ENCODE measurements at places on chromosomes 1 and 21. TPM values are rescaled to one million over a fixed set of nuclear protein-coding genes. Genes with fewer than 3 reads are reported as not detected.

- H3K4me1 ChIP-seq = no peaks in the 10 kb centered on the region
- no peak for DNase-seq
- no peaks in the 10 kb centered on the region for H3K27me3 ChIP-seq
- H3K27ac ChIP-seq = no peak overlapping the region
- H3K36me3 ChIP-seq = no peaks in the 10 kb centered on the region
Measured at GRCh38 chr1:220420726-220421125, 107.2 kb upstream of the MARK1 start.

Gene ACADM
- 32.7 TPM for polyA plus RNA-seq

- H3K27me3 ChIP-seq = no peaks in the 10 kb centered on the region
- DNase-seq = no peak
- no peak overlapping the region for H3K4me3 ChIP-seq
- no peaks in the 10 kb centered on the region for H3K36me3 ChIP-seq
- H3K4me1 ChIP-seq = no peaks in the 10 kb centered on the region
- no peak overlapping the region for H3K27ac ChIP-seq
Measured at GRCh38 chr1:220708936-220709801, 19.0 kb downstream of the C1orf115 start.

GRCh38 chr1:57162607-57163261 lies 196.9 kb upstream of the C8B start:
- no peak overlapping the region for H3K4me3 ChIP-seq
- H3K27ac ChIP-seq = no peak overlapping the region
- peak; percentile 45 for DNase-seq
- peaks cover 41% of the 10 kb centered on the region for H3K4me1 ChIP-seq
- 0 out of 2 replicates have a peak, but pooled peaks cover 6% of the 10 kb centered on the region for H3K27me3 ChIP-seq

Gene KCNJ15
- polyA plus RNA-seq = 2.1 TPM

- H3K27ac ChIP-seq = no peak overlapping the region
- H3K27me3 ChIP-seq = no peaks in the 10 kb centered on the region
- H3K4me3 ChIP-seq = no peak overlapping the region
- no peaks in the 10 kb centered on the region for H3K4me1 ChIP-seq
- no peaks in the 10 kb centered on the region for H3K36me3 ChIP-seq
- no peak for DNase-seq
Measured at GRCh38 chr21:45538381-45539045, 3.7 kb downstream of the SLC19A1 start.
